ENCODE measurements at places on chromosomes 12 and 14.

- DNase-seq, result no peak
Measured at GRCh38 chr14:77554207-77554606, 55.6 kb upstream of the ISM2 start.

DNA sequence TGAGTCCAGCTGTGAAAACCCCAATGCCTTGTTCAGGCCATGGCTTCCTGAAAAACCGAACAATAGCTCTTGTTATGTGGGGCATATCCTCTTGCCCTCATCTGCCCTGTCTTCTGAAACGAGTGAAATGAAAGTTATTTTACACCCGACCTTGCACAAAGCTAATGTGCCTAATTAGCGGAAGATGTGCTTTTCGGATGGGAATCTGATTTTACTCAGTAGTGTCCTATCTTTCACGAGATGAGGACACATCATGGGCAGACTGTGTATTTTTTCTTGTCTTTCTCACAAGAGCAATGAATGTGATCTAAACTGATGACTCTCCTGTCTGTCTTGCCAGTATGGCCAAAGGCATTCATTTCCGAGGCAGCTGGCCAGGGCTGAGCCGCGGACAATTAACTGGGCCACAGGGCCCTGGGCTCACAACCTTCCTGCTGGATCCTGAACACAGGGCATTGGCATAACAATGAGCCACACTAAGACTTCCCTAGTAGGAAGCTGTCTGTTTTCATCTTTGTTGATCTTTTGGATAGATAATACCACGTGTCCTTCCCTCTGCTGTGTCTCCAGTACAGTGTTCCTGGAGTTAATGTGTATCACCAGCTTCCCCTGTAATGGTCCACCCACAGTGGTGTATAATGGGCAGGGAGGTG, 86.0 kb upstream of the HIF1A start:
- DNase-seq, result no peak

- DNase-seq, result no peak
Measured at GRCh38 chr14:92962831-92963095, 39.8 kb downstream of the CHGA start.

- DNase-seq, result no peak
Measured at GRCh38 chr14:70648346-70648745, 6.6 kb downstream of the TTC9 start.

GRCh38 chr12:15563663-15564062, 225.5 kb downstream of the EPS8 start:
- DNase-seq, result no peak

DNA sequence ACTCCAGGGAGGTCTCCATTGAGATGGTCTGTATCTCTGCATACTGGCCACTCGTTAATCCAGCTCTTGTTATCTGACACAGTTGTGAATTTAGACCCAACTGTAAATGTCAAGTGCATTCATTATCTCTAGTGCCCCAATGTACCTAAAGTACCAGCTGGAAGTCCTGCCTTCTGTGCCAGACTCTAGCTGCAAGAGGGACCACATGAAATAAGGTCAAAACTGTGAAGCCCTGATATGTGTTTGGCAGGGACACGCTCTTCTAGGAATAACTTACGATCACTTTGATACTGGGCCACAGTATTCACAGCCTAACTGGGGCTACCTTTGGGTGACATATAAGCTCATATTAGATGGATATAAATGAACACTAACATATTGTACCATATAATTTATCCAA, 268.5 kb downstream of the LRIG3 start:
- DNase-seq, result no peak

DNA sequence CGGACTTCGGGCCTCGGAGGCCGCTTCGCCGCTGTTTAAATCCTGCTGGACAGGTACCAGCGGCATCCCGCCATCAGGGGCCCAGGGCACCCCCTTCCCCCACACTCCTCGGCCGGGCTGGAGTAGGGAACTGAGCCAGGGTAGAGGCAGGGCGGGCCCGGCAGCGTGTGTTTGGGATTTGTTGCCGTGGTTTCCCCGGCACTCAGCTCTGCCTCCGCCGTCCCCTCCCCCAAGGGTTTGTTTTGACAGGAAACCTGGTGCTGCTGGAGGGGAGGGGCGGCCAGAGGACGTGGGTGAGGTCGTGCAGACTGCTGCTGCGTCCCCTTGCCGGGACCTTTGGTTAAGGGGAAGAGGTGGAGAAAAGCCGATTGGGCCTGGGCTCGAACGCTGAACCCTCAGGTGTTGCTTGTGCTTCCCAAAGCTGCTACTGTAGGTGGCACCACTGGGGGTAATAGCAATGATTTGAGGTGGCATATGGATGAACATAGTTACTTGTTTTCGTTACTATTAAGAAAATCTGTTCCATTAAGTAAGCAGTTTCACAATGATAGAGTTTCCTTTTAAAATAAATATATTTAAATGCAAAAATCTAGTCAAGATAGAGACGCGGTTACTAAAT, 778 bp downstream of the TCP11L2 start:
- DNase-seq, result no peak

- DNase-seq, result no peak
Measured at GRCh38 chr12:56581418-56582145, 48.5 kb downstream of the BAZ2A start.

GRCh38 chr12:126895951-126896913, 1370.7 kb upstream of the TMEM132C start:
- DNase-seq, result no peak

- DNase-seq, result no peak
Measured at GRCh38 chr14:83170165-83170564, 1636.5 kb upstream of the SEL1L start.

All from smooth muscle cell of the brain vasculature (primary cell).